ENCODE measurements at places on chromosomes 2 and 18. TPM values are rescaled to one million over a fixed set of nuclear protein-coding genes. Genes with fewer than 3 reads are reported as not detected.
A peak's percentile ranks its signal among the peaks of the same experiment; 100 is the strongest.

DNA sequence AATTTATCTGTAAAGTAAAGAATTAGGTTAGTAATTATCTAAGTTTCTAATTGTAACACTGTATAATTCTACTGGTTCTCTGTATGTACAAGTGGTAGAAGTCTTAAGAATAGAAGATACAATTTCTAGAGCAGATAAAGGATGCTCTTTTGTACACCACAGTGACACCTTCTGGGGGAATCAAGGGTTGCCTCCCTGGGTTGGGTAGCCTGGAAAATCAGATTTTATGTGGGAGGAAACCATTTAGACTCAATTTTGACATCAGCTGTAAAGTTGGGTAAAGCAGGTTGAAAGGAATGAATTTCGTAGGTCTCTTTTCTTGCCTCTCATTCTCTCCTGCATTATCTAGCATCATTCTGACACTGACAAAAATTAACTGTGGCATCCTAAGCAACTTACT lies 354.8 kb downstream of the DCC start:
- H3K4me3 ChIP-seq = no peak overlapping the region
- no peak overlapping the region for H3K27ac ChIP-seq
- no peaks in the 10 kb centered on the region for H3K4me1 ChIP-seq
- H3K36me3 ChIP-seq = no peaks in the 10 kb centered on the region
- no peaks in the 10 kb centered on the region for H3K27me3 ChIP-seq

- H3K27me3 ChIP-seq = no peaks in the 10 kb centered on the region
- H3K27ac ChIP-seq = no peak overlapping the region
- H3K36me3 ChIP-seq = no peaks in the 10 kb centered on the region
- no peak overlapping the region for H3K4me3 ChIP-seq
- peaks cover 38% of the 10 kb centered on the region for H3K4me1 ChIP-seq
- no peak for DNase-seq
Observed at GRCh38 chr2:23544589-23545295, 159.8 kb downstream of the KLHL29 start.

The HMSD gene
- not detected for total RNA-seq

DNA sequence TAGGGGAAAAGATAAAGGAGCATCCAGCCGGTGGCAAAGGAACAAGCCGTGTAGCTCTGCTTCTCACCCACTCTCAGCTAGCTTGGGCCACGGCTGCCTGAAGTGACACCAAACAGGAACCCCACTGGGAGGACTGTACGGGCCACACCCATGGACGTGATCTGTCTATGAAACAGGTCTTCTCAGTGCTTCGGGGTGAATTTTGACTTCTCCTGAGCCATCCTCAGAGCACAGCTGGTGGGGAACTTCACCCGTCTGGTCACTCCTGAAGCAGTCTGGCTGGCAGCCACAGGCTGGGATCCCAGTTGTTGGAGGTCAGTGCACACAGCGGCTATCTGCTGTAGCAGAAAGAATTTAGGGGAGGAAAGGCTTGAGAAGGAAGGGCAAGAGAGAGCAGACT lies 223.8 kb downstream of the FAM210A start:
- H3K4me3 ChIP-seq = no peak overlapping the region
- H3K27me3 ChIP-seq = peaks cover 6% of the 10 kb centered on the region
- peaks cover 4% of the 10 kb centered on the region for H3K4me1 ChIP-seq
- no peak overlapping the region for H3K27ac ChIP-seq

DNA sequence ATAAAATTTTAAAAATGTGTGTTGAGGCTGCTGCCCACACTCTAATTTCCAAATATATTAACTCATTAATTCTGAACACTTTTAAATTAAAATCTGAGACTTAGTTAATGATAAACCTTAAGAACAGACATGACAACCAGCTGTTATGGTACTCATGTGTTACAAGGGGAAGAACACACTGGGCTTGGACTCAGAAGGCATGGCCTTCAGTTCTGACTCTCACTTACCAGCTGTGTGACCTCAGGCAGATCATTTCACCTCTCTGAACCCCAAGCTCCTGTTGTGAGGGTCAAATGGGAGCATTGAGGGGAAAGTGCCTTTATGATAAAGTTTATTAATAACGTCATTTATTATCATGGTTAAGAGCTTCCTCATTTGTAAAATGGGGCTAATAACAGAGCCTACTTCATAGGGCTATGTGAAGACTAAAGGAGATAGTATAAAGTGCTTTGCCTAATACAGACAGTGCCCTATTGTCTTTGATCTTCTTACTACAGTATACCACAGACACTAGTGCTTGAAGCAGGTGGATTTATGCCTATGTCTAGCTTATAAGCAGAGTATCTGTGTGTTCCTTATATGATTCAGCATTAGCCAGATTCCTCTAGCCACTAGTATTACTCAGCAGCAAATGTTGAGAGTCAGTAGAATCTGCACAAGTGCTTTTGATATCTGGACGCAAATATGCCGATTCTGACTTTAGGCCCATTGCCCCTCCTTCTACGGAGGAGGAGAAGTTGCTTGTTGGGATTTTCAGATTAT lies 99.6 kb downstream of the SGPP2 start:
- no peaks in the 10 kb centered on the region for H3K27me3 ChIP-seq
- peak; percentile 3 for DNase-seq
- H3K4me3 ChIP-seq = no peak overlapping the region
- H3K4me1 ChIP-seq = no peaks in the 10 kb centered on the region

DNA sequence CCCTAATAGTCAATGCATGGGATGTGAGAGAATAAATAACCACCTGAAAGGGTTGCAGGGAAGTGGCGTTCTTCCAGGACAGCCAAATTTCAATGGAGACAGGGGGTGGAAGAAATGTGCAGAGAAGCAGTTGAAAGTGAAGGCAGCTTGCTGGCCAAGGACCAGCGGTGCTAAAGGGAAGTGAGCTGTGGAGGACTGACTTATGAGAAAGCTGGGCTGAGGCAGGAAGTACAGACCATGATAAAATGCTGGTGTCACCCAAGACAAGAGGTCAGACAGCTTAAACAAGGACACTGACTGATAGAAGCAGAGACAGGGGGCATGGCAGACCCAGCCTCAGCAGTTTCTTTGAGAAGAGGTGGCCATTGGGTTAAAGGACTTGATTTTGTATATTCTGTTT lies 106.7 kb downstream of the DTNB start:
- DNase-seq = no peak
- no peaks in the 10 kb centered on the region for H3K4me1 ChIP-seq
- no peak overlapping the region for H3K4me3 ChIP-seq
- no peak overlapping the region for H3K27ac ChIP-seq
- H3K27me3 ChIP-seq = no peaks in the 10 kb centered on the region

GRCh38 chr2:109066501-109066900 lies 62.5 kb upstream of the SH3RF3 start:
- H3K27ac ChIP-seq = no peak overlapping the region
- peaks cover 77% of the 10 kb centered on the region for H3K27me3 ChIP-seq
- no peaks in the 10 kb centered on the region for H3K4me1 ChIP-seq
- no peak for DNase-seq

The CDH20 gene
- not detected for total RNA-seq

GRCh38 chr2:65818873-65819451 lies 386.6 kb upstream of the SPRED2 start:
- no peak for DNase-seq
- no peak overlapping the region for H3K27ac ChIP-seq
- no peaks in the 10 kb centered on the region for H3K27me3 ChIP-seq
- no peaks in the 10 kb centered on the region for H3K4me1 ChIP-seq
- no peaks in the 10 kb centered on the region for H3K36me3 ChIP-seq

- H3K36me3 ChIP-seq = peaks cover 21% of the 10 kb centered on the region
- peaks cover 9% of the 10 kb centered on the region for H3K4me1 ChIP-seq
- H3K27me3 ChIP-seq = no peaks in the 10 kb centered on the region
- peak; percentile 40 for DNase-seq
Observed at GRCh38 chr2:119958670-119959268, 54.1 kb upstream of the EPB41L5 start.

- no peak overlapping the region for H3K4me3 ChIP-seq
- no peaks in the 10 kb centered on the region for H3K36me3 ChIP-seq
- H3K27me3 ChIP-seq = no peaks in the 10 kb centered on the region
- H3K27ac ChIP-seq = no peak overlapping the region
Observed at GRCh38 chr2:239951825-239952224, 73.3 kb downstream of the NDUFA10 start.

DNA sequence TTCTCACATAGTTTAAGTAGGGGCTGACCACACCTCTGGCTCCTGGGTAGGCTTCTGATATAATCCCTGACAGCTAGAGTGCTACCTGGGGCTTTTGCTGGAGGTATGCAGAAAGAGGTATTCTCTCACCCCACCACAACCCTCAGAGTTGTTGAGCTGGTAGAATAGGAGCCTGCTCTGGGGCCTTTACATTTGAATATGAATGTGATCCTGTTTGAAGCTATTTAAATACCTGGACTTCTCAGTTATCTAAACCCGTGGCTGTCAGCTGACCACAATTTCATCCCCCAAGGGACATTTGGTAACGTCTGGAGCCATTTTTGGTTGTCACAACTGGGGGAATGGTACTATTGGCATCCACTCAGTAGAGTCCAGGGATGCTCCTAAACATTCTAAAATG lies 669.1 kb downstream of the SATB2 start:
- H3K4me3 ChIP-seq = no peak overlapping the region
- no peaks in the 10 kb centered on the region for H3K36me3 ChIP-seq
- H3K4me1 ChIP-seq = no peaks in the 10 kb centered on the region
- no peaks in the 10 kb centered on the region for H3K27me3 ChIP-seq
- H3K27ac ChIP-seq = no peak overlapping the region

The C2orf76 gene
- total RNA-seq = 3.0 TPM

The MTIF2 gene
- 23.3 TPM for total RNA-seq

The HOXD10 gene
- 17.2 TPM for total RNA-seq

The CTAGE1 gene
- 0.11 TPM for total RNA-seq

- peaks cover 5% of the 10 kb centered on the region for H3K4me1 ChIP-seq
- no peak for DNase-seq
- H3K36me3 ChIP-seq = no peaks in the 10 kb centered on the region
- H3K4me3 ChIP-seq = no peak overlapping the region
- H3K27ac ChIP-seq = no peak overlapping the region
Observed at GRCh38 chr2:24877646-24878045, 42.4 kb downstream of the ADCY3 start.

DNA sequence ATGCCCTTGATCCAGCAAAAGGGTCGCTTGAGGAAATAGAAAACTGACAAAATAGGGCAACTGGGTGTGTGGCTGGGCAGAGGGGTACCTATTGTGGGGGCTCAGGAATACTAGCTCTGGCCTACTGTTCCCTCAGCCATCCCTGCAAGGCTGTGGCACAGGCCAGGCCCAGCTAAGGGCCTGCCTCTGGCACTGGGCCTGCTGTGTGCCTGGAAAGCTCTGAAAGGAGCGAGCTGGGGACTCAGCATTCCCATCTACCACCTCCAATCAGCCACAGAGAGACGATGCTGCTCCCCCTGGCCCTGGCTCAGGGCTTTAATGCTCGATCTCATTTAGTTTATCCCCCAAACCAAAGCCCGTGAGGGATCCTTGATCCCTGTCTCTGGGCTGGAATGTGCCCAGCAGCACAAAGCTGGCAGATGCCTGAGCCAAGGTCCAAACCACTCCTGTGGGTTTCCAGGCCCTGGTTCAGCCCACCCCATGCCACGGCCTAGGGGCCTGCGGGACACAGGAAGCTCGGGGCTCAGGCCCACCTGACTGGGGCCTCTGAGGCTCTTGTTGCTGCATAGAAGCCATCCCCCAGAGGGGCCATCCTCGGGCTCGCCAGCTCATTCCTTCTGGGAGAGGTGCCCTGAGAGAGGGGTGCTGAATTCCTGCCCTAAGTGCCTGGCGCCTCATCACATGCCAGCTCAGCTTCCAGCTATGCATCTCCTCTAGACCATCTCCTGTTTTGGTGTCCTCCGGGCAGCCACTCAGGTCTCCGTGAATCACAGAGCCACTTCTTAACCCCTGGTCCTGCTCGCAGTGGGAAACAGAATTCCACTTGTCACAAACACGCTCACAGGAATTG lies 43.0 kb upstream of the KCNF1 start:
- DNase-seq = peak; percentile 87
- peaks cover 30% of the 10 kb centered on the region for H3K4me1 ChIP-seq
- no peaks in the 10 kb centered on the region for H3K36me3 ChIP-seq
- peak overlapping the region; percentile 30 for H3K27ac ChIP-seq

DNA sequence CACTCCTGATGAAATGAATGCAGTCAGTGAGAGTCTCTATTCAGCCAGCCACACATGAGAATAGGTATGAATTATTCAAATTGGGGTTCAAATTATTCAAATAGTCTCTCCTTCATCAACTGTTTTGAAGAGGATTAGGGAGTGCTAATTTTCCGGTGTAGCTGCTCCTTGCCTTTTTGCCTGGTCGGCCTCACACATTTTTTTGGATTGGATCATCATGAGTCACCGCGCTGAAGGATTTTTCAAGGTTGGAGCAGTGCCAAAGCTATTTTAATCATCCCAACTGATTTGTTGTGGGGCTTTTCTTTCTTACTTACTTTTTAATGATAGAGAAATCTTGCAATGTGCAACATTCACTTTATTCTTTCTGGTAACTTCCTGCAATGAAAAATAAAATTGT lies 2.4 kb upstream of the DTNA start:
- no peaks in the 10 kb centered on the region for H3K36me3 ChIP-seq
- peaks cover 47% of the 10 kb centered on the region for H3K4me1 ChIP-seq
- H3K27ac ChIP-seq = peak overlapping the region; percentile 96
- DNase-seq = peak; percentile 95
- H3K27me3 ChIP-seq = no peaks in the 10 kb centered on the region
- peak overlapping the region; percentile 48 for H3K4me3 ChIP-seq
